ENCODE measurements at places on chromosomes 3 and 15. TPM values are rescaled to one million over a fixed set of nuclear protein-coding genes. Genes with fewer than 3 reads are reported as not detected.

DNAH12 gene
- 0.37 TPM for total RNA-seq

TMEM207 gene
- total RNA-seq: not detected

FBXO40 gene
- total RNA-seq: not detected

MAP6D1 gene
- 2.1 TPM for total RNA-seq

KNG1 gene
- not detected for total RNA-seq

GOLGB1 gene
- total RNA-seq: 93.2 TPM

ACAA1 gene
- 24.3 TPM for total RNA-seq

GXYLT2 gene
- 74.2 TPM for total RNA-seq

SCAANT1 gene
- total RNA-seq: not detected

TLR9 gene
- not detected for total RNA-seq

ZPLD1 gene
- total RNA-seq: 0.42 TPM

SLC41A3 gene
- 43.7 TPM for total RNA-seq

ZSCAN2 gene
- total RNA-seq: 10.1 TPM

XCR1 gene
- not detected for total RNA-seq

GOLGA8T gene
- total RNA-seq: not detected

LRRC31 gene
- not detected for total RNA-seq

TRPM1 gene
- total RNA-seq: not detected

LDHAL6B gene
- not detected for total RNA-seq

TF gene
- total RNA-seq: under 0.01 TPM

ZMYND10 gene
- total RNA-seq: 0.88 TPM

GCSAM gene
- total RNA-seq: not detected

FES gene
- total RNA-seq: 15.4 TPM

FRMD5 gene
- total RNA-seq: 16.5 TPM

GPR87 gene
- 0.09 TPM for total RNA-seq

C3orf33 gene
- 2.9 TPM for total RNA-seq

LTK gene
- total RNA-seq: under 0.01 TPM

ZNF662 gene
- 1.1 TPM for total RNA-seq

LYZL4 gene
- not detected for total RNA-seq

NSMCE3 gene
- 10.3 TPM for total RNA-seq

GABRB3 gene
- total RNA-seq: 0.65 TPM
